ENCODE measurements at places on chromosomes 5 and 9.

DNA sequence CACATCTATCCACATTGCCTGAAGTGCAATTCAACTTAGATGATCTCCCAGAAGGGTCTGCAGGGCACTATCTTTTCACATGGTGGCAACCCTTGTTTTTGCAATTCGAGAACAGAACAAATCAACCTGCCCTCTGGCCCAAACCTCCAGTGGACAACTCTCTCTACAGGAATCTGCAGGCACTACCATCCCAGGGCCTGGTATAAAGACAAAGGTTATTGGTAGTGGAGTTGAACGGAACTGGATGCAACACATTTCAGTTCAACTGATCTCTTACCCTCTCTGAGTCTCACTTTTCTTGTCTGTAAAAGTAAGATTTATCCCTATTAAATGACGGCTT is 153.2 kb upstream of the EGFLAM start:
- DNase-seq = no peak

DNA sequence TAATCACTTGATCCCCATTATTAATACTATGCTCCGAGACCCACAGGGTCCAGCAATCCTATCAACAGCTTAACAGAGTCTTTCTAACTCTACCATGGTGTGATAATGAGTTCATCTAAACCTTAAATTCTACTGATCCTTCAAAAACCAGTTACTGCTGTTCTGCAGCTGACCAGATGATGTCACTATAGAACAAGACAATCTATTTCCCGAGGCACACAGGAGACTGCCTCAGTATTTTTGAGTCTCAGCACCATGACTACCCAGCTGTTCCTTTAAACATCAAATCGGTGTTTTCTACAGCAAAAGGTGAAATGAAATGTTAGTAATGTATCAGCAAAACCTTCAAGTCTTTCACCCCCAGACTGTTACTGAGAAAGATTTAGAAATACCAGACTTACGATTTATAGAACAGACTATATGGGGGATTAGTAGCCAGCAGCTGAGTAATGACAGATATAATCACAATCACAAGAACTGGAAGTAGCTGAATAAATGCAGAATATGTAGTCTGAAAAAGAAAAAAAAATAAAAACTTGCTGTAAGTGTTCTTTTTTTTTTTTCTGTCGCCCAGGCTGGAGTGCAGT is 16.9 kb downstream of the DNAJC18 start:
- DNase-seq = no peak

DNA sequence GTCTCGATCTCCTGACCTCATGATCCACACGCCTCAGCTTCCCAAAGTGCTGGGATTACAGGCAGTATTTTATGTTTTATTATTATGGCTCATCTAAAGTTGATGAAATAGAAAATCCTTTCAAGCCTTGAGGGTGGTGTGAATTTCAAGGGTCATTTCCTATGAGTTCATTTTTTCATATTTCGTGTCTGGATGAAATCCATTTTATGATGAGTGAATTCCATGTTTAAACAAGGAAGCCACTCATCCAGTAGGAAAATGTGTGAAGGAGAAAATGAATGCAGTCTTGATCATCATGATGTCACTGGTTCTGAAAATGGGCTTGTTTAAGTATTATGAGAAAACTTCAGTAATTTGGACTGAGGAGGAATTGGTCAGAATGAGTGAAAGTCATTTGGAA is 74.6 kb upstream of the ZSWIM6 start:
- no peak for DNase-seq

- DNase-seq = no peak
These were observed 350.1 kb downstream of the GLIS3 start for GRCh38 chr9:3949744-3950143.

DNA sequence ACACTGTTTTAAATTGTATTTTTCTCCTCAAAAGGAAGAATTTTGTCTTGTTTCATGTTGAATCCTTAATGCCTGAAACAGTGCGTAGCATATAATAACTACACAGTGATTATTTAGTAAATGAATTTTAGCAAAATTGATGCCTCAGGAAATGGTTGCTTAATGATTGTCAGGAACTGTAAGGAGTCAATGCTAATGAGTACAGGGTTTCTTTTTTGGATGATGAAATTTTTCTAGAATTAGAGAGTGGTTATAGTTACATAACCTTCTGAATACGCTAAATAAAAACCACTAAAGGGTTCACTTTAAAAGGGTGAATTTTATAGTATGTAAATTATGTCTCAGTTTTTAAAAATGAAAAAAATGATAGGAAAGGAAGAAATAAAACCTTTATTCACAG is 14.9 kb downstream of the FAM151B start:
- DNase-seq = no peak

- DNase-seq = no peak
These were observed 47.8 kb upstream of the INSYN2B start for GRCh38 chr5:170028124-170028523.

GRCh38 chr9:95607507-95607906 is 90.7 kb upstream of the PTCH1 start:
- no peak for DNase-seq

GRCh38 chr5:82673057-82673809 is 395.1 kb upstream of the RPS23 start:
- no peak for DNase-seq

DNA sequence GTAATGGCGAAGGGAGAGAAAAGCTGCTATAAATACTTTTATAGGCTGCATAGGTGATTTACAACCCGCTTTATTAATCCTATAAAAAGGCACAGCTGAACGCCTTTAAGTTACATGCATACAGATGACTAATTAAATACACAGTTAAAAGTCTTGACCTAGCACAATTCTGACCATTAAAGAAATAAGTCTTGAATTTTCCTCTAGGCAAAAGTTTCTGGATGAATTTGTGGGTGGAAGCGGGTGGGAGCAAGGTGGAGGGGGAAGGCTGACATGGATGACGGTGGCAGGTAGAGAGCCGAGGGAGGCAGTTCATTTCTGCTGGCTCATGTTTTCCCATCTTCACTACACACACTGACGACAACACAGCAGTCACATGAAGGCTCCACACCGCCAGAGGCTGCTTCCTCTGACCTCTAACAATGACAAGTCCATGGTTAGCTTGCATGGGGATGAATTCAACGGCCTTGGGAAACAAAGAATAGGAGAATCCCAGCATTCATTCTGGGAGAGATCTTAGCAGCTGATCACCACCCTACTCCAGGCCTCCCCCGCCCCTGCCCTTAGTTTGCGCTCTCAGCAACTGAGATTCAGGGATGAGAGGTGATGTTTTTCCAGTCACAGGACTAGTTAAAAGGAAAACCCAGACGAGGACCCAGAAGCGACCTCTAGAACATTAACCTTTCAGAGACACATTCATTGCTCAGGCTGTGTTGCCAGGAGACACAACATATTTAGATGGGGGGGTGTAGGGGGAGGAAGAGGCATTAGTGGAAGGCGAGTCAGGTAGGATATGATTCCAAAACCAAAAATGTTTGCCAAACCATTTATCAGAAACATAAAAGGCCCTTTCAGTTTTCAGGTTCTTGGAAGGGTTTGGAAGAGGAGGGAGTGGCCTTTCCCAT is 329.3 kb downstream of the PIK3R1 start:
- no peak for DNase-seq
